ENCODE measurements at places on chromosomes 5 and 9.
A peak's percentile ranks its signal among the peaks of the same experiment; 100 is the strongest.

DNA sequence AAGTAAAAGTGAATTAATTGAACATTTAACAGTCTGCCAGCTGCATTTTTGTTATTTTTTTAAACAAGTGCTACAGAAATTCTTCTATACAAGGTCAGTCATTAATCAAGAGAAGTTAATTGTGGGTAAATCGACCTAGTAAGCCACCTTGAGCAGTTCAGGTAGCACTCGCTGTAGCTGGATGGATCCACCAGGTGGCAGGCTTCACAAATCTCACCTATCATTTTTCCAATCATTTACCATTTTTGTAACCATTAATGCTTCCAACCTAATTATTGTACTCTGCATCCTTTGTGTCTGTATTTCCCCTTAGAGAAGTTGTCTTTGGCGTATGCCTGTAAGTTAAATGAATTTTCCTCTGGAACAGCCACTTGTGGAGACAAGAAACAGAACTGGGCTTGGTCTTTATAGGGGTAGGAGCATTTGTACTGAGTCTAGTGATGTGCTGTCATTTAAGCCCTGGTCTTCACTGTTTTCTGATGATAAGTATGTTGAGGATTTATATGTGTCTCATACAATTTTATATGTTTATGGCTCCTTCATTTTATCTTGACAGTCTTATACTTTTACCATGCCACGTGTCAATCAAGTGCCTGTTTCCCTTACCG, 39.5 kb downstream of the CD180 start:
- DNase-seq, result peak; percentile 35

DNA sequence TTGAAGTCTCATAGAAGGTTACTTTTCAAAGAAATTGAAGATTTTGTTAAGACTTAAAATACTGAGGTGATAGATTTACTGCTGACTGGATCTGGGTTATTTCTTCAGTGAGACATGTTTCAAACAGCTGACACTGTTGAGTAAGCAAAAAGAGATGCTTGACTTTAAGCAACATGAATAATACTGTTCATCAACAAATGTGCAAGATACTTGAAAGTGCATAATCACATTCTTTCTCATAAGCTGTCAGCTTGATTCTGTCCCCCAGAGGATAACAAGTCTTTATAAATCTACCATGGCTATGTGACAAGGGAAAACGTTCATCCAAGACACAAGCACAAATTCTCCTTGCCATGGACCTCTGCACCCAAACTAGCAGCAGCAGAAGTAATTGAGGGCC, 260.1 kb upstream of the CDH18 start:
- DNase-seq, result peak; percentile 4

- no peak for DNase-seq
These were observed 27.1 kb downstream of the TRMO start for GRCh38 chr9:97895211-97895610.

DNA sequence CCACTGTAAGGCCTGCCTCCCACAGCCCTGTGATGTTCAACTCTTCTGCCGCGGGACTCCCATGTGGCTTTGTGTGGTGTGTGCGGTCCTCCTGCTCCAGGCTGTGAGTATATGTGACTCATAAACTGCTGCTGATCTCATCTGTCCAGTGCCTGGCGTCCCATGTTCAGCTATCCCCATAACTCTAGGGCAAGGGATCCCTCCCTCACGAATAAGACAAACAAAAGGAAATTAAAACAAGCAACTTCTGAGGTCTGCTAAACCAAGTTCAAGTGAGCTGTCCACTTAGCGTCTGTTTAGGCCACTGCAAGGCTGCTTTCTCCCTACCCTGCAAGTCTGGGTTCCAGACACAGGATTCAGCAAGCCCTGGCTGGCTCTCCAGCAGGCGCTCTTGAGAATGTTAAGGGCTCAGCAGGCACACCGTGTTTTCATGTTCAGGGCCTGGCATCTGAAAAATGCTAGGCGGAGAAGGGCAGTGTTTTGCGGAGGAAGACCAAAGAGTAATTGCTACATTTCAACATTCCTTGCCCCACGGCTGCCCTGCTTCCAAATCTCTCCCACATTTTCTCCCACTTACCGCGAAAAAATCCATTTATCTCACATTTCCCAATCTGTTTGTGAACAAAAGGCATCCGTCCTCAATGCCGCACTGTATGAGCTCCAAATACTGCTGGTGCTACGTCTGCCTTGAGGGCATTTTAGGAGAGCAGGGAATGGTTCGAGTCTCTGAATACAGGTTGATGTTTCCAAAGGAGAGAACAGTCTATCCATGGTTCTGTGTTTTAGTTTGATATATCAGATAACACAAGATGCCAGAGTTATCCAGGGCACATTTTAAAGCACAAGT, 280.2 kb downstream of the SEMA5A start:
- peak; percentile 93 for DNase-seq

DNA sequence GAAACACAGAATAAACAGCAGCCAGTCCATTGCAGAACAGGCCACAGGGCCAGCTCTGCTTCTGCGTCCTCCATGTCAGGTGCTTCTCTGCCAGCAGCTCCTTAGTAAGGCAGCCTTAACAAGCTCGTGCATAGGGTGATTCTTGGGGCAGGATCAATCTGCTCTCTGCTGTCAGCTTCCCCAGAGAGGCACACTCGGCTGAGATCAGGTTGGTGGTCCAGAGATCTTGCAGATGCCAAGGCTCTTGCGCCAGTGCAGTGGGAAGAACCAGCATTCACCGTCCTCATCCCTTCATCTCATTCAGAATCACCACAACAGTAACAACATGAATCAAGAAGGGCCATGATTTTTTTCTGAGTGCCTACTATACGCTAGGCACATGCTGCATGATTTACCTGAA, 49.0 kb upstream of the ALDH1B1 start:
- no peak for DNase-seq

DNA sequence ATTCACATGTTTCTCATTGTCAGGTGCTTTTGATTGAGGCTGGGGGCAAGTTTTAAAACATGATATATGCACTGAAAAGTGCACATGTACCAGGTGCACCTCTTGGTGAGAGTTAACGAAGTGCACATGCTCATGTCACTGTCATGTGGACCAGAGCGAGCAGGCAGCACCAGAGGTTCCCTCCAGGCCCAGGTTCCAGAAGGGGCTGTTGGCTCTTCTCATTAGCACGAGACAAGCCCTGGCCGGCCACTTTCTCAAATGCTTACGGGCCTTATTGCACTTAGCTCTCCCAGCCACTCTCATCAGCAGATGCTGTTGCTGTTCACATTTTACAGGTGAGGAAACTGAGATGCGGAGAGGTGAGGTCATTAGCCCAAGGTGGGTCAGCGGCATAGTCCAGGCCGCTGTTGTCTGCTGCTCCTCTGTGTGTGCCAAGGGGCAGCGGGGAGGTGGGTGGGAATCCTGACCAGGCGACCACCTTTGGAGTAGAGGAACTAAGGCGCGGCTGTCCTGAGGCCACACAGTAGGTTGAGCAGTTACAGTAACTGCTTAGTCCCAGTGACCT, 27.4 kb downstream of the TENT4A start:
- no peak for DNase-seq

- DNase-seq, result no peak
These were observed 46.3 kb downstream of the UBE2QL1 start for GRCh38 chr5:6494939-6495338.

DNA sequence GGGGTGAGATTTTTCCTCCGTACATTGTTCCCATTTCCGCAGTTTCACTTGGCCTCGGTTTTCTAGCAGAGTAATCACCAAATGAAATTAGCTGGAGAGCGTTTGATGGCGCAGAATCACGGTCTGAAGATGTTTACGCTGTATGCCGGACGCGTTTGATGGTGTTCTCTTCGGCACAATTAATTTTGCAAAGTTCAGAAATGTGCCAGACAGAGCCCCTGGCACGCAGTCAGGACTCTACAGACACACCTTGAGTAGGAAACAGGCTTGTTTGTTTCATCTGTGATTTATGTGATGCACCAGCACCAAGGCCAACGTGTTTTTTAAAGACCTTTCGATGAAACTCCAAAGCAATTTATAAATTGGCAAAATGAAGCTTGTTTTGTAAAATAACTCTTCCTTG, 863 bp upstream of the LIFR start:
- no peak for DNase-seq

DNA sequence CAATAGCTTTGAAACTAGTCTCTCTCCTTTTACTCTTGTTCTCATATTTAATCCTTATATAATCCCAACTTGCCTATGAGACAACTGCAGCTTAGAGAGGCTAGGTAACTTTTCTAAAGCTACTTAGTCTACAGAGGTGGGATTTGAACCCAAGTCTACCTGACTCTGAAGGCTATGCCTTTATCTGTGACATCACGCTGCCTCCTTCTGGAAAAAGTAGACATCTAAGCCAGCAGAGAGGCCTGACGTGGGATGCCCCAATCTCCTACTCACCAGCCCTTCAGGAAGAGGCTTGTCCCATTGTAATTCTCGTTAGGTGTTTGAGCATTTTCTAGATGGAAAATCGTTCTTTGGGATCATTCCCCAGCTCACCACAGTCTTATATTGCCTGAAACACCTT, 167.5 kb downstream of the HSPA4 start:
- no peak for DNase-seq

GRCh38 chr5:151023047-151023615, 2.7 kb downstream of the GPX3 start:
- no peak for DNase-seq

DNA sequence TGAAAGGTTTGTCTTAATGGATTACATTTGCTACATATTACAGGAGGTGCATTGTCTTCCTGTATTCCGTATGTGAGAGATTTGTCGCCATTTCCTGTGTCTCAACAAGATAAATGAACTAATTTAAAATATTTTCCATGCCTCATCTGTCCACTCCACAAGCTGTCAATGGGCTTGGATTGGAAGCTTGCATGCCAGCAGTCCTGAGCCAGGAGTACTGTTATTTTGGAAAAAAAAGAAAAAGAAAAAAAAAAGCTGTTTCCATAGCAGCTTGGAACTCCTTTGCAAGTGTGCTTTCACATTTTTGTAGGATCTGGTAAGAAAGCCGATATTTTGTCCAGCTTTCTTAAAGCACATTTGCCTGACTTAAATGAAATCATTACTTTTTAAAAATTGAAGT, 330.8 kb downstream of the KDM4C start:
- no peak for DNase-seq

DNA sequence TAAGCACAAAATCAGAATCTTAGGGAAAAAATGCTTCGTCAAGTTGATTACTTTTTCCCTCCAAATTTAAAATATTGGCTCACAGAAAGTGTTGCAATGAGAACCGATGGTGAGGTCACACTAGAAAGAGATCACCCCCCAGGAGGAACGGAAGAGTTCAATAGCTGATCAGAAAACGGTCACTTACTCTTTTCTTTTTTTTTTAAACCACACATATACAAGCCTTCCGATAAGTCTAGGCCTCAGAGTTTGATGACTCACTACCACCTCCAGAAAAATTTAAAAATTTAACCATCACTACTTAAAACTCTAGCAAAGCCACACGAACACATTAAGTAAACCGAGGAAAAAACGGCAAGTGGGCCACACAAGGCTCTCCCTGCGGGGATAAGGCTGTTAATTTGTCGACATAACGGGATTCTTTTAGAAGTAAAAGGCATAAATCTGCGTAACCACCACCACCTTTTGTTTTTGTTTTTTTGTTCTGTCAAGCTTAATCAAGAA, 1.2 kb downstream of the SURF4 start:
- DNase-seq, result peak; percentile 30

- no peak for DNase-seq
These were observed 2.0 kb upstream of the IRF1 start for GRCh38 chr5:132492386-132493125.

DNA sequence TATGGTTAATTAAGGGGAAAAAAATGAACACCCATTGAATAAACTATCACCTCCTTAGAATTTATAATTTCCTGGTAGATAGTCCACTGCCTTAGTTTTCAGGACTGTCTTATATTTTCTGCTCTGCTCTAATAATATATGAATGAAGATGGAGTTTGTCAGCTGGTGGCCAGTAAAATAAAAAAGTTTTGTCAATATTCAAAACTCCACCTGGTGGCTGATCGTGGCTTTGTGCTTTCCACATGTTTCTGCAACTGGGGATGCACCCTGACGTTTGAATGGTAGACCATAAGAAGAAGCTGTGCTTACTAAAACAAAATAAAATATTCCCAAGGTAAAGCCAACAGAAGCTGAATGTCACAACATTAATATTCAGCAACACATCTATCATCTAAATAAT, 286.6 kb upstream of the IZUMO3 start:
- no peak for DNase-seq

DNA sequence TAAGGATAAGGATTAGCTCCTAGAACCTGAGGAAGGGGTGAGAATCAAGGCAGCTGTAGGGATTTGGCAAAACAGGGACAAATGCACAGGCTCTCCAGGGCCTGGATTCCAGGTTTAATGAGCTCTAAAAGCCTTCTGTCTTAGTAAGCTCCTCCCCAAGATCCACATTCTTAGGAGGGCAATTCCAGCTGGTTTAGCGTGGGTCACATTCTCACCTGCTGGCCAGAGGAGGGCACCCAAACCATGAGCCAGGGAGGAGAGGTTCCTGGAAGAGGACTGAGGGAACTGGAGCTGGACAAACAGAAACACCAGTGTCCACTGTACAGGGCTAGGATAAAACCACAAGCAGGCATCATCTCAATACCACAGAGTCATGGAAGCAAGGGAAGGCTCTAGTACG, 480.0 kb downstream of the CCDC171 start:
- DNase-seq, result peak; percentile 54

DNA sequence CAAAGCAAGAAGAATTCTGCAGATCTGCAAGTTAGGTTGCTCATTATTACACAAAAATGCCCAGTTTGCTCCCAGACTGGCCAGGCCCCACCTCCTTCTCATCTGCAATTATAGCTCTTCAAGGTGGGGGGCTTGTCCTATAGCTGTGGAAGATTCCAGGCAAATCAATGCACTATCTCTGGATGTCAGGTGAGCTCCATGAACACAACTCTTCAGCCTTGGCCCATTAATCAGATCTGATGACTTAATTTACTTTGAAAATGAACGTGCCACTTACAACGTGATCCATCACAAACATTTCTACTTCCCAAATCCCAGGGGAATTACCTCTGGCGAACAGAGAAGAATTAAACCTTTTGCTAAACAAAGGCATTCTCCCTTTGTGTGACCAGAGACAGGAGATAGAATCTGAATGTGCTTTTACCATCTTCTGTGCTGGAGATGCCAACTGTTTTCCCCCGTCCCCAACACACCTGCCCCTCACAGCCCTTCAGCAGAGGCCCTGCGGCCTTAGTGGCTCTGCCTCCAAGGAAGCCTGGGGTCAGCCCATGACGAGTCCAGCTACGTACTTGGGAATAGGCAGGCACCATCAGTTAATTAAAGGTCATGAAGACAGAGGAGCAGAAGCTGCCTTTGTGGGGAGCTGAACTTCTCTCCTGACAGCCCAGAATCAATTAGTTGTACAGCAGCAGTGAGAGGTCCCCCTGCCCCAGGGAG, 60.5 kb downstream of the SNX18 start:
- no peak for DNase-seq

DNA sequence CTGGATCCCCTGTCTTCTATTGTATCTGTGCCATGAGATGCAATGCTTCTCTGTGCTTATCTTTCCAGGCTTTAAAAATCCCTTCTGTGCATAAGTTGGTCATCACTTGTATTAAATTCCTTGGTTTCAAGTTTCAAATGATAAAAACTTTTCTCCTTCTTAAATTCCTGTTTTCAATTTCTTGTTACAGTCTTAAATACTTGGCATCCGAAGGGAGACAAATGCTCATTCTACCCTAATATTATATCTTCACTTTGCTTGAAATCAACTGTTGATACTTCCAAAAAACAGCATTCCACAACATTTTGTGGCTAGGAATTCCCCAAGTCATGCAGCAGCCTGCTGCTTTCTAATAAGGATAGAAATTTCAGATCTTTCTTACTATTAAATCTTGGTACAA, 413.2 kb upstream of the ACTBL2 start:
- no peak for DNase-seq

GRCh38 chr9:16002816-16003215, 450.0 kb downstream of the CCDC171 start:
- peak; percentile 28 for DNase-seq

Data from mammary epithelial cell (primary cell).